ENCODE measurements at places on chromosomes 4 and X.

GRCh38 chr4:6594826-6595355 is 19.9 kb downstream of the MAN2B2 start:
- no peak for DNase-seq

DNA sequence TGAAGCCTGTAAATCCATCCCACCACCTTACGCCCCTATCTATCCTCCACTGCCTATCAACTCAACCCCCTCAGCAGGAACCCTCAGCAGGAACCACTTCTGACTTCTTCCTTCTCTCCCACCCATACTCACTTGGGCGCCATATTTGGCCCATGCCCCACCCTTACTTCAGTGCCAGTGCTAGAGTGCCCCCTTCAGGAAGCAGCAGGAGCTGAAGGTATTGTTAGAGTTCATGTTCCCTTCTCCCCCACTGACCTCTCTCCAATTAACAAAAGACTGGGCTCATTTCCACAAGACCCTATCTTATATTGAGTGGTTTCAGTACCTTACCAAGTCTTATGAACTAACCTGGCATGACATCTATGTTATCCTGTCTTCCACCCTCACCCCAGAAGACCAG is 363.1 kb upstream of the SLIT2 start:
- no peak for DNase-seq

DNA sequence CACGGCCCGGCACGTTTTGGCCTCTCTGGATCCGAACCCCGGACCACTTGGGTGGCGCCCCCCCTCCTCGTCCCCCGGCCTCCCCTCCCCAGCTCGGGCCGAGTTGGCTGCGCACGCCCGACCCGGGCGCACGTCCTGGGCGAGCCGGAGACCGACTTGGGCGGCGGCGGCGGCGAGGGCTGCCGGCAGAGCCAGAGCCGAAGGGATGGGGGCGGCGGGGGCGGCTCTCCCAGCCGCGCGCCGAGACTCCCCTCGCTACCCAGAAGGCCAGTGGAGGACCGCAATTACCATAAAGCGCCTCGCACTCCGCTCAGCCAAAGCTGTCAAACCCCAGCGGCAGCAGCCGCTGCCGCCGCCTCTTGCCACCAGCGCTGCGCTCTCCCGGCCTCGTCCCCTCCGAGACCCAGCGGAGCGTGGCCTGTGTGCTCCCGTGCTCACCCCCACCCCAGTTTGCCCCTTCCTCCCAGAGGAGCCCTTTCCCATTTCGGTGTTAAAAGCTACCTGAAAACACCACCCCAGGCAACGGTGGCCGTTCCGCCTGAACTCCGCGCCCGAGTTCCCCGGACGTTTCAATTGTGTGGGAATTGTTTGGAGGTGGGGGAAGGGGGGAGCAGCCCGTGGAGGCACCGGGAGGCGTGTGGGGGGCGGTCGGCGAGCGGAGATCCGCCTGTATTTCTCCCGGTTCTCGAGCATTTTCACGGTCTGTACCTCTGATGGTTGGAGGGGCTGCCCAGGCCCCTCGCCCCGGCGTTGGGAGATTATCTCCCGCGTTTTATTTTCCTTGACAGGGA is 701 bp upstream of the BCOR start:
- no peak for DNase-seq

DNA sequence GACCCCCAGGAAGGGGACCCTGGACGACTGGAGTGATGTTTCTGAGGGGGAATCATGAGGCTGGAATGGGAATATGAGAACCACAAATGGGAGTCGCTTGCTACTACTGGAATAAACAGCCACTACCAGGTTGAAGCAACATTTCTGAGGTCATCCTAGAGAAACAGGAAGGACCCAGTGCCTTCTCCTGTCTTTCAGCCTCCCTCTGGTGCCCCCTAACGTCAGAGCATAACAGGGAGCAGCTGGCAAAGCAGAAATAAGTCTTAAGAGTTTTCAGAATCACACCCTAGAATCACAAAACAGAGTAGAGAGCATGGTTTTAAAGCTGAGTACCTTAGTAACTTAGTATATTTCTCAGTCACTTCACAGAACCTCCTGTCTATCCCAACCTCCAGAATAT is 347.8 kb upstream of the PITX2 start:
- DNase-seq: no peak

DNA sequence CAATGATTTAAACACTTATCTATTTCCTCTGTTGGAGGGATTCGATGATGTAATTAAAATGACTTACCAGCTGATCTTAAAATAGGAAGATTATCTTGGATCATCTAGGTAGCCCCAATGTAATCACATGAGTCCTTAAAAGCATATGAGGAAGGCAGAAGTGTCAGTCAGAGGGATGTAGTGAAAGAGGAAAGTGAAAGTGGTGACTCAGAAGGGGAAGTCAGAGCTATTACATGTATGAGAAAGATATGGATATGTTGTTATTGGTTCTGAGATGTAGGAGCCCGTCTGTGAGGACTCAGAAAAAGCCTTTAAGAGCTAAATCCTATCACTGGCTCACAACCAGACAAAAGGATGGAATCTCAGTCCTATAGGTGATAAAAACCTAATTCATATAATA is 456.4 kb downstream of the DACH2 start:
- DNase-seq: no peak

DNA sequence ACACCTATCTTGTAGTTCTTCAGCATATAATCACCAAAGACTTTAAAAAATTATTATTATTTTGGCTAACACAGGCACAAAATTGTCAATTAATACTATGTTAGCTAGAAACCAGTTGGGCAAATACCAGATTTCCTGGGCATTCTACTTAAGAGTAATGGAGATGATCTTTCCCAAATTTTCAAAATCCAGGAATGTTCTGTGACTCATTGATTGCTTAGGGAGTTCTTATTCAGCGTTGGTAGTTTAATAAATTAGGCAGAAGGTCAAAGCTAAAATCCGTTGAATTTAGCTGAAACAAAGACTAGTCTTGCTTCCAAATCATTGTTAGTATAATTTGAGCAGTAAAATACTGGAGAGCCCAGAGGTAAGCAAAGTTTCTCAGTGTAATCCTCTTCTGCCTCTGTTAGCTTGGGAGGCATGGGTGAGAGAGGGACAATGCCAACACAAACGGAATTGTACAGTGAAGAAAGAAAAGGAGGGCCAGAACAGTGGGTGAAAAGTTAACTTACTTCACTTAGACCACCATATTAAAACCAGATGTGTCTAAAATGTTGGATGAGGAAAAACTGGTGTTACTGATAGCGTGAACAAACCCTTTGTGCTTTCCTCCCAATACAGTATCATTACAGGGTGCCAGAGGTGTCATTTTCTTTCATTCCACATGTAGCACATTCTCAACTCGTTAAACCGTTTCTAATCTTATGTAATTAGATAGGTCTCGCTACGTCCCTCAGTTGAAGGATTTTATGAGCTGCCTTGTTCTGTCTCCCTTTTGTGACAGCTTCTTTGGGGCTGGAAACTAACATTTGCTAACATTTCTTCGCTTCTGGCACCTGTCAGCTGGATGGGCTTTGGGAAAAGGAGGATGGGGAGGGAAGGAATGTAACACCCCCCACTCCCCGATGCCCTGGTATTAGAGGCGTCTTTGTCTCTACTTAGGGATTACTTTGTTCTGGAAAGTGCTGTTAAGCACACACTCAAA is 87.4 kb upstream of the CITED1 start:
- DNase-seq: no peak

GRCh38 chrX:154738011-154738738 is 12.7 kb downstream of the GAB3 start:
- no peak for DNase-seq

GRCh38 chr4:152936446-152937335 is 568 bp downstream of the FHDC1 start:
- DNase-seq: no peak

DNA sequence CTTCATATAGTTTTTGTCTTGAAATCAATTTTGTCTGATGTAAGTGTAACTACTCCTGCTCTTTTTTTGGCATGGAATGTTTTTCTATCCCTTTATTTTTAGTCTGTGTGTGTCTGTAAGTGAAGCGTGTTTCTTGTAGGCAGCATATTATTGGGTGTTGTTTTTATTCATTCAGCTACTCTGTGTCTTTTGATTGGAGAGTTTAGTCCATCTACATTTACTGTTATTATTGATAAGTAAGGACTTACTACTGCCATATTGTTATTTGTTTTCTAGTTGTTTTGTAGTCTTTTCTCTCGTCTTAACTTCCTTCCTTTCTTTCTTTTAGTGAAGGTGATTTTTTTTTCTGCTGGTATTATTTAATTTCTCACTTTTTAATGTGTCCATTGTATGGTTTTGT is 30.5 kb upstream of the TMLHE start:
- no peak for DNase-seq

DNA sequence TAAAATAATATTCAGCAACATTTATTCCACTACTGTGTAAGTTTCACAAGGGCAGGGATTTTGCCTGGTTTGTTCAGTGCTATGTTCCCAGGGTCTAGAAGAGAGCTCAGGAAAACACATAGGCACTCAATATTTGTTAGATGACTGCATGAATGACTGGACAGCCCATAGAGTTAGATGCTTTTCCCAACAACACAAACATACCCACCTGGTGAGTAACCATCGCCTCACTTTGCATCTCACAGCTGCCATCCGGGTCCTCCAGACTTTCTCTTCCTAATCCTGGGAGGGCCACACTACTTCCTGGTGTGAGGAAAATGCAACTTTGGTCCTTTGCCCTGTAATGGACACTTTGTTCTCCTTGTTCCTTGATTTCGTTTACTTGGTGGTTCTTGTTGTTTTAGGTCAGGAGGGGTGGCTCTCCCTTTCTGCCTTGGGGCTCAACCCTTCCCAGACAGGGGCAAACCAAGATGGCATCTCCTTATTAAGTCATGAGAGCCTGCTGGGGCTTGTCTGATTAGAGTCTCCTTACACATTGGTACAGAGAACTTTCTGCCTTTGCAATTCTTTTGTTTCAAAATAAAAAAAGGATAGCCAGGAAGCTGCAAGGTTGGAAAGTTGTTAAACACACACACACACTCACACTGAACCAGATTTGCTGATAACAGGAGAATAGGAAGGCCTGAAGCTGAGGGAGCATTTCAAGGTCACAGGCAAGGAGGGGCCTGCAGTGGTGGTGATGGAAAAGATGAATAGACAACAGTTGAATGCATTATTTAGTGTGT is 190.6 kb downstream of the MID1IP1 start:
- DNase-seq: no peak

GRCh38 chr4:87584222-87584908 is 24.0 kb upstream of the DSPP start:
- no peak for DNase-seq

DNA sequence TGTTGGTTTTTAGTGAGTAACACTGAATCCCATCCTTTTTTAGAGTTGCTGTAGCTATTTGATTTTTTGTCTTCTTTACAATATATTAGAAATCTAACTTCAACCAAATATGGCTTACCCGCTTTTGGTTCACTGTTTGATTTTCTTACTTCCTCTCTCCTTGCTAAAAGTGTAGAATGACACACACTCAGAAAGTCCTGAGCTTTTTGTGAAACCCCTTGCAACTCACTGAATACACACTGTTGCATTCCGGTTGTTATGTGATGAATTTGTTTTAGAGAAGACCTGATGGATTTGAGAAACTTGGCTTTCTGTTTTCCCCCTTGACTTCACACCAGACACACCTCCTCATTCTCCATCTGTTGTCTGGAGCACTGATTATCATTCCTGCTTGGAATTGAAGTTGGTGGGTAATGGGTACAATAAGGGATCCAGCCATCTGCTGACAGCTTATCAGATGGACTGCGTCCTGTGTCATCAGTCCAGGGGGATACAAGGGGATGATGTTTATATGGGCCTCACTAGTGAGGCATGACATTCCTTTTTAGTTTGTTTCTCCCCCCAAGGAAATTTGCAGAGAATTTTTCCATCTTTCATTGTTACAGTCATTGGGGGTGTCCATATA is 5.2 kb downstream of the TMEM164 start:
- DNase-seq: no peak

- no peak for DNase-seq
These were observed 7.3 kb downstream of the REPS2 start for GRCh38 chrX:16953606-16954211.

- no peak for DNase-seq
These were observed 149.2 kb downstream of the CBR4 start for GRCh38 chr4:168860827-168861226.

DNA sequence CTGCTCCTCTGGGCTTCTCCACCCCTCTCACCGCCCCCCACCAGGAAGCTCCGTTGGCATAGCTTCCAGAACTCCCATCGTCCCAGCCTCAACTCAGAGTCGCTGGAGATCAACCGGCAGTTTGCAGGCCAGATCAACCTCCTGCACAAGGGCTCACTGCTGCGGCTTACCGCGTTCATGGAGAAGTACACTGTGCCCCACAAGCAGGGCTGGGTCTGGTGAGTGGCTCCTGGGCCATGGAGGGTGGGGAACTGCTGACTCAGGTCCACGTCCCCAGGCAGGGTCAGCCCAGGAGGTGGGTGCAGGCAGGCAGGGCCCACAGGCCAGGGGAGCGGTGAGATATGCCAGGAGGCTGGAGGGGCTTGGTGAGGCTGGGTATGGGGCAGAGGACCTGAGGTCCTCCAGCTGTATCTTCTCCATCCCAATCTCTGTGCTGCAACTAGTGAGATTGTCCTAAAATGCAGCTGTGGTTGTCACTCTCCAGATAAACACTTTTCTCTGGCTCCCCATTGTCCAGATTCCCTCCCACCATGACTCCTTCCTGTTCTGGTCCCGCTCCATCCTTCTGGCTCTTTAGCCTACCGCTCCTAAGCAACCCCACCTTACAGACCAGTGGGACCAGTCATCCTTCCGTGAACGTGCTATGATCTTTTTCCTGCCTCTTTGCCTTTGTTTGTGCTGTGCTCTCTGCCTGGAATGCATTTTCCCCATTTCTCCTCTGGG is 71.9 kb downstream of the STARD8 start:
- DNase-seq: no peak

- DNase-seq: no peak
These were observed 141.0 kb downstream of the NSUN7 start for GRCh38 chr4:40890764-40891163.

GRCh38 chr4:154503598-154503997 is 12.0 kb upstream of the DCHS2 start:
- DNase-seq: no peak

DNA sequence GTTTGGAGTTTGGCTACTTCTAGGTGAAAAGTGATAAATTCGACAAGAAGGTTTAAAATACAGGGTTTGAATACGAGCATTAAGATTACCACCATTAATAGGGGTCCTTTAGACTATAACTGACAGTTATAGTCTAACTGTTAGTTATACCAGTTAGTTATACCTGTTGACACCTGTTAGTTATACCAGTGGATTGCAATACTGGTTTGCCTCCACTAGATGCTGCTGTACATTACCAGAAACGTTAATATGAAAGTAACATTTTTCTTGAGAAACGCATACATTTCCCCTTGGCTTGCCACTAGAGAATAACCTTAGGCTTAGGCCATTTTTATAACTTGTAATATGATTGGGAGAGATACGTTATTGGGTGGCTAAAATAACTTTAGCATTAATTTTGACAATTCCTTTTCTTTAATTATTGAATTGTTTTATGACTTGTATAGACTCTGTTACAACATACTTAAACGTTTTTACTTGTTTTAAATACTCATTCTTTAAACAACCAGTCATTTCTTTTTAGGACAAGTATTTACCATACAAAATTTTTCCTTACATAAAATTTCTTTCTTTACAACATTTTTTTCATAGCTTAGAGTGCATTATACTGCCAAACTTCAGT is 911.2 kb downstream of the FSTL5 start:
- no peak for DNase-seq
